ENCODE measurements at places on chromosomes 3 and 15.

DNA sequence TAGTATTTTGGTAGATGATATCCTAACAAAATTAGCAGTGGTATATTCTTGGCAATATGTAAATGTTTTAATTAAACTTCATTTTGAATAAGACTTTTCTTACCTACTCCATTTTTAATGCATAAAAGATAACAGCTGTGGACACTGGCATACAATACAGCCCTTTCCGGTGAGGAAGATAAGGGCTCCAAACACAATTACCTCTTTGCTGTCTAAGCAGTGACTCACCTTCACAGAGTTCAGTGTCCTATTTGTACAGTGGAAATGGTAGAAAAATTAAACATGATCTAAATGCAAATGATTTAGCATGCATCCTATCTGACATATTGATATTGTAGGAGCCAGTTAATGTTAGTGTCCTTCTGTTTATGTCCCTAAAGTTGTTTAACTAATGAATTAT is 969.4 kb downstream of the PLOD2 start:
- DNase-seq: no peak

- DNase-seq: no peak
Observed at GRCh38 chr15:78304216-78305066, 5.0 kb upstream of the SKIC8 start.

- no peak for DNase-seq
Observed at GRCh38 chr3:186181901-186182300, 73.0 kb upstream of the ETV5 start.

DNA sequence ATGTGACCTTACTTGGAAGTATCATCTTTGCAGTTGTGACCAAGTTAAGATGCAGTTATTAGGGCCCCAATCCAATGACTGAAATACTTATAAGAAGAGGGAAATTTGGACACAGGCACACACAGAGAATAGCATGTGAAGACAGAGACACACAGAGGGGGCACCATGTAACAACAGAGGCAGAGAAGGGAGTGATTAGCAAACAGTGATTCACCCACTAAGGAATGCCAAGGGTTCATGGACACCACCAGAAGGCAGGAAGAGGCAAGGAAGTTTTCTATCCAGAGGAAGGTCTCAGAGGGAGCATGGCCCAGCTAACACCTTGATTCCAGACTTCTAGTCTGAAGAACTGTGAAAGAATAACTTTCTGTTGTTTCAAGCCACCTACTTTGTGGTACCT is 25.0 kb downstream of the SIDT1 start:
- DNase-seq: no peak

DNA sequence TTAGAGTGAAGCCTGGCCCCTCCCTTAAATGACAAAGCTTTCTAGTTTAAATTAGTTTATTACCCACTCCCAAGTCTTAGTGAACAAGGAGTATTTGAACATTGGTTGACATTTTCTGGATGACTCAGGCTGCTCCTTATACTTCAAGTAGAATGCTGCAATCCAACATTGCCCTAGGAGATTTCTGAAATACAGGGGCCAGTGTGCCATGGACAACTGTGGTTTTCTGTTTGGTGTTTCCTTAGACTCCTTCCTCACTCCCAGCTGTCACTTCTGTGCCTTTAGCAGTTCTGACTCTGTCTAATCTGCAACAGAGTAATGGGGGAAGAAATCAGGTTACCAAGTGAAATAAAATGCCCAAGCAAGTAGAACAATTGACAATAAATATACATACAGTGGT is 116.1 kb upstream of the P2RY1 start:
- DNase-seq: no peak

GRCh38 chr3:168933614-168934013 is 729.9 kb downstream of the MECOM start:
- DNase-seq: no peak

DNA sequence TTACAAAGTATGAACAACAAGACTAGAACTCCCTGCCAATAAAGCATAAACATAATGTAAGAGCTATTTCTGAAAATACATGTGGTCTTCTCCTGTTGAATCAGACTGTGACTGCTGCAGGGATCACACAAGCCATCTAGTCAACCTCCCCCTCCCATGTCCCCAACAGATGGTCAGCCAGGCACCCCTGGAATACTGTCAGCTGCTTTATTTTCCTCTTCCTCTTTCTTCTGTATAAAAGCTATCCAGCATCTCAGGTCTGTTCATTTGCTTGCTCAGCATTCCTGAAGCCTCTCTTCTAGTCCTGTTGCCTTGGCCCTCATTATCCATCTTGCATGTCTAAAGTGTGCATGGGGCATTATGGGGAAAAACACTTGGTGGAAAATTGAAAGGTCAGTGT is 6.5 kb upstream of the MINDY4B start:
- no peak for DNase-seq

GRCh38 chr15:77838595-77838994 is 205.9 kb upstream of the LINGO1 start:
- DNase-seq: no peak

DNA sequence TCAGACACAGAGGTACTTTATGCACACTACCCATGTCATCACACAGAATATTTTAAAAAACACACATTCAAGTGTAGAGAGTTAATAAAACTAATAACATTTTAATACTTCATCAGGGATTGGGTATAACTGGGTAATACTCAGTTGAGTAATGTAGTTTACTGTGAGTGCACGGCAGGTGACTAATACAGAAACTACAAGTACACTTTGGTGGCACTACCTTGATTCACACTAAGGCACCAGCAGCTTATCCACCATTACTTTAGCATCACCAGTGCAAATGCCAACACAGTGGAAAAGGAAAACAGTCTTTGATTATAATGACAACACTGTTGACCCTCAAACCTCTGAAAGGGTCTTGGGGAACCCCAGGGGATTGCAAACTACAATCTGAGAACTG is 33.6 kb downstream of the ZNF280D start:
- no peak for DNase-seq

GRCh38 chr3:25239042-25239441 is 189.0 kb upstream of the RARB start:
- no peak for DNase-seq

DNA sequence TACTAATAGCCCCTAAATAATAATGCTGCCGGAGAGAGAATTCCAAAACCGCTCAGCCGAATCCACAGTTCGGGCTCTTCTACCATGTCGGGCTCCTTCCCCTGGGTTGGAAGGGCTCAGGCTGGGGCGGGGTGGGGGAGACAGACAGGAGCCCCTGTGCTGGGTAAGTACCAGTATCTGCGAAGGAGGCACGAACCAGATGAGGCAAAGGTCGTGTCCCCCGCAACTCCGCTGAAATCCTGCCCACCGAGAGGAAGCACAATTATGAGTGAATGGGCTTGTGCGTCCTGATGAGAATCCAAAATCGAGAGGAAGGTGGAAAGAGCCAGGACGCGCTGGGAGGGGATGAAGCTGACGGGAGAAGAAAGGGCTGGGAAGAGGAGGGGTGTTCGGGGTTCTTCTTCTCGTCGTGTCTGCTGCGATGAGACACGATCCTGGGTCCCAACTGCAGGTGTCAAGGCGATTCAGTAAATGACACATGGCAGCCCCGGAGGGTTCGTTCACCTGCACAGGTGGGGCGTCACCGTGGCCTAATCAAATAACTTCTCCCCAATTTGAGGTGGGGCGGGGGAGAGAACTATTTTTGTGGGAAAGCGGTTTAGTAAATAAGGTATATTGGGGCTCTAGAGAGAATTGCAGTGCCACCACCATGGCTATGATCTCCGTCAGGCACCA is 707 bp upstream of the FAM81A start:
- DNase-seq: no peak

GRCh38 chr3:111803123-111803593 is 55.9 kb upstream of the PHLDB2 start:
- no peak for DNase-seq

GRCh38 chr3:132804498-132804897 is 82.3 kb upstream of the NPHP3 start:
- DNase-seq: no peak

- no peak for DNase-seq
Observed at GRCh38 chr15:90402223-90402622, 14.2 kb downstream of the IQGAP1 start.

DNA sequence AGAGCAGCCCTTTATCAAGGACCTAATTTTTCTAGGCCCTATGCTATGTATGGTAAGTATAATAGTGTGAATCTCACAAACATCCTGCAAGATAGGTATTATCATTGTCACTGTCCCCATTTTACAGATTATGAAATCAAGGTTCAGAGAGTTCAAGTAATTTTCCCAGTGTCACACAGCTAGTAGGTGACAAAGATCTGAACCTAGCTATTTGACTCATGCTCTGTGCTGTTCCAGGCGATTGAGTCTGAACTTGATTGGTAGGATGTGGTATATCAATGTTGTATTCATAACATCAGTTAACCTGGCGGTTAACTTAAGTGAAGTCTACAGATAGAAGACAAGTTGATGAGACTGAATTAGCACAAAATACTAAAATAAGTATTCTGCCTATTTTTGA is 229.9 kb downstream of the CHST2 start:
- no peak for DNase-seq

DNA sequence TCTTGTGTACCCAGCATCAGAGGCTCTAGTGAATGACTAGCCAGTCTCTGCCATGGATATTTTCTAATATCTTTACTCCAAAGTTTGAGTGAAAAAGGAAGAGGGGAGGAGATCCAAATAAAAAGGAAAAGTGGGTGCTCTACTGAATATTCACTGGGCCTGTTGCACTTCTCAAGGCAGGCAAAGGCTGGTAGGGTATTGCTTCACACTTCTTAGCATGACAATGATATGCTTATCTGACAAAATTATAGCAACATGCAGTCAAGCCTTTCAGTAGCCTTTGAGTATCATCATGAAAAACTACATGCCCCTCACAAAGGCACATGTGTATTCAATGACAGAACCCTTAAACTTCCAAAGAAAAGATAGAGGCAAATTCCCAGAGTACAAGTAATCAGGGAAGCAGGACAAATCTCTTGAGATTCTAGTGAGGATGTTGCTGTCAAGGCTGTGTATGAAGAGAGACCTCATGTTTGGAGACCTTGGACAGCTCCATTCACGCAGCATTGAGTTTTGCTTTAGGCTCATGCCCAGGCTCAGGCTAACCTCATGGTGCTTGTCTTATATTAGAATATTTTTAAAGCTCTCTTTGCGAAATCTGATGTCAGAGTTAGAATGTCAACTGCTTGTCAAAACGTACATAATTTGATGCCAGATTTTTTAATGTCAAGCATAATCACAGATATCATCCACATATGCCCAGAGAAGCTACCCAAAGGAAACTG is 506.9 kb downstream of the OCA2 start:
- DNase-seq: no peak

GRCh38 chr3:31249545-31249944 is 283.2 kb upstream of the STT3B start:
- no peak for DNase-seq

- no peak for DNase-seq
Observed at GRCh38 chr3:178545337-178545736, 9.1 kb downstream of the KCNMB2 start.

DNA sequence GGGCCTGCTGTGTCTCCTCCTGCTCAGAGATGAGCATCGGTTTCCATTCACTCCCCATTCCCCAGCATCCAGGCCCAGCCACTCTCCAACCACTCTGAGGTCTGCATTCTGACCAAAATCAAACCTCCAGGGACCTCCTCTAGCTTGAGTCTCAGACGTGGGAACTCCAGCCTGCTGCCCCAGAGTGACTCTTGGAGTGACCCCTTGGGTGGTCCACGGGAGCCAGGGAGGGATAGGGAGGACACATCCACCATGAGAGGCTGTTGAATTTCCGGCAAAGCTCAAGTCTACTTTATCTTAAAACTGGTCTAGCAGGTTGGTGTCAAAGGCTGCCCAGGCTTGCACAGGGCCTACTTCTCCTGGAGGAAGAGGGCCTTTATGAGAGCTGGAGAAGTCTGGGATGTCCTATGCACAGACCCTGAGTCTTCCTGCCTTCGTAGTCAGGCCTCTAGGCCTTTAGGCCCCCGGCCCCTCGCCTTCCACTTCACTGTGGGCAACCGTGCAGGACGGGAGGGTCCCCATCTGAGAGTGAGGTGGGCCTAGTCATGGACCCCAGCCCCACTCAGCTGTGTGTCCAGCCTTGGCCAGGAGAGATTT is 8.9 kb downstream of the CISH start:
- no peak for DNase-seq

DNA sequence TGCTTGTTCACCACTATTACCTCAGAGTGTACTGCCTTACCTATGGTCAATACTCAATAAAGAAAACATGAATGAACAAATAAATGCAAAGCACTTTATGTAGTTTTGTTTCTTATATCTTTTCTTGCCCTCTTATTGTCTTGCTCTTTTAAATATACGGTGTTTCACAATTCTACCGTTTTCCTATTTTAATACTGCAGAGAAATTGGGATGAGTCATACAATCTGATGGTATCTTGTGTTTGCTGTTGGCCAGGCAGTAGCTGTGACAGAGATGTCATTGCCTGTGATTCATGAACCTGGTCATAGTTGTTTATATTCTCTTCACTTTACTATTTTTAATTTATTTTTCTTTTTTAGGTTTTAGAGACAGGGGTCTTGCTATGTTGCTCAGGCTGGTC is 48.3 kb downstream of the SERP1 start:
- DNase-seq: no peak

- no peak for DNase-seq
Observed at GRCh38 chr3:134621854-134622253, 29.0 kb downstream of the KY start.

GRCh38 chr15:77607111-77607893 is 25.4 kb downstream of the LINGO1 start:
- no peak for DNase-seq

- no peak for DNase-seq
Observed at GRCh38 chr3:102230057-102230456, 204.8 kb upstream of the ZPLD1 start.

- DNase-seq: no peak
Observed at GRCh38 chr15:48592221-48592731, 53.2 kb downstream of the FBN1 start.

DNA sequence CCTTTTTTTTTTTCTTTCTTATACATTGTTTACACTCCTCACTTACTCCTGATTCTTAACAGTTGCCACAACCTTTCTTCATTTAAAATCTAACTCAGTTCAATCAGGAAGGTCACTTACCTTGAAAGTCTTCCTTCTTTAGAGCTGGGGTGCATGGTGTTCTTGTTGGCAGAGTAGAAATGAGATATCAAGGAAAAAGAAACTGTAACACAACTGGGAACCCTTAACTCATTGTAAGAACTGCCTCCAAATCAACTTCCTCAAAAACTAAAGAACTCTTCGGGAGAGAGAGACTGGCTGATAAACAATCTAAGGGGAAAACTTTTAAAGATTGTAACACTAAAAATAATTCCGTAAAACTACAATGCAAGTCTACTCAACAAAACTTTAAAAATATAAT is 1.4 kb upstream of the APPL1 start:
- DNase-seq: no peak

- no peak for DNase-seq
Observed at GRCh38 chr3:55720614-55721013, 233.5 kb upstream of the WNT5A start.

DNA sequence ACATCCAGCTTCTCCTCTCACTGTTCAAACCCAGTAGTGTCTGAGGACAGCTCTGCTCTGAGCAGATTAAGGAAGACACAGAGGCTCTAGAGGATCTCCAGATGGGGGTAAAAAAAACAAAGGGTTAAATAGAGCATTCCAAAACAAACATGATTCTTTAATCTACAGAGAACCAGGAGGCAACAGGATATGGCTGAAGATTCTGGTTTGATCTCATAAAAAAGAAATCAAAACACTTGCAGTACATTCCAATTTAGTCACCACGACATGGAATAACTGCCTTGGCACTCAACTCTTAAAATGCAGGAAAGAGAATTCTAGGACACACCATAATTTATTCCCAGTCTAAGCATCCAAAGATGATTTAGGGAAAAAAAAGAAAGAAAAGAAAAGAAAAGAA is 32.0 kb downstream of the TM4SF4 start:
- no peak for DNase-seq
